ENCODE measurements at places on chromosomes 6 and 20.

DNA sequence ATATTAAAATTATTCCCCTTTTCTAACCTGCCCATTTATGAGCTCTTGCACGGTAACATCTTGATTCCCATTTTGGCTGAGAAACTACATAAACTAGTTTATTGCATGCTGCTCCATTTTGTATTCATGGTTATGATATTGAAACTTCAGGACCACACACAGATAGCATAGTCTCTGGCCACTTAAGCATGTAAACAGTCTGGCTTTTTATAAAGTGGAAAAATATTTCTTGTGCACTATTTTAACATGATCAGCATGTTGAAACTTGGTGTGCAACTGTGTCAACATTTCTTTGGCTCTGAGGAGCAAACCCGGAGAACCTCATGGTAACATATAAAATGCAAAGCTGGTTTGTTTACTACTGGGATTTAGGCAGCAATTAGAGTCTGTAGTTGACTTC is 70.7 kb downstream of the SLX4IP start:
- DNase-seq, result no peak

GRCh38 chr20:52439375-52439774 is 247.8 kb upstream of the ZFP64 start:
- DNase-seq, result no peak

DNA sequence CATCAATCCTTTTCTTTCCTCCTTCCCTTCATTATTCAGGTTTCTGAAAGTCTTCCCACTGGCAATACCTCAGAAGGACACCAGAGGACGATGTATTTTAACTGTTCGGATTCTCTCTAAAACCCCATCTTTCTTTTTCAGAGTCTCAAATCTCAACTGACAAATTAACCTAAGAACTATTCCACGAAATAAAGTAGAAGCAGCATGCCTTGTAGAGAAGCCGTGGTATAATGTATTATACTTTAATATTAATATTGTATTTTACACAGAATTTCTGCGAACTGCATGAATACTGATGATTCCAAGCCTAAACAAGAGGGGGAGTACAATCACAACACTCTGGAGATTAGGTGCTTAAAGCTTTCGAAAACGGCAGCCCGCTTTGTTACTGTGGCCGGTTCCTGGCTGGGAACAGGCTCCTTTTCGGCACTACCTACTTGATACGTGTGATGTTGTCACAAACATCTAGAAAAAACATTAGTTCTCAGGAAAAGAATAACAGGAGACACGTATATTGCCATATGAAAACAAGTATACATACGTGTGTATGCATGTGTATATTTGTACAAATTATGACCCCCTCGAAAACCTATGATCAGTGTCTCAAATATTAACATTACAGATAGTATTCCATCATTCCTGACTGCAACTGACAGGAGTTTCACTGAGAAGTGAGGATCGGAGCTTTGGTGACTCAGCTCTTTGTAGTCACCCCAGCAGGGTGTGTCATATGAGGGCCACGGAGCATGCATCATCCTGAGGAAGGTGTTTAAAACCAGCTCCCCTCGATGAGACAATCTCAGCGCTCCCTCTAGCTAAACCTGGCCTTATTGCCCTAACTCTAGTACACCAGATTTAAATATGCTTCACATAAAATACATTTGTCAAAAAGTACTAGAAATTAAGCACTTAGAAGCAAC is 319.7 kb upstream of the TCF21 start:
- peak; percentile 17 for DNase-seq

DNA sequence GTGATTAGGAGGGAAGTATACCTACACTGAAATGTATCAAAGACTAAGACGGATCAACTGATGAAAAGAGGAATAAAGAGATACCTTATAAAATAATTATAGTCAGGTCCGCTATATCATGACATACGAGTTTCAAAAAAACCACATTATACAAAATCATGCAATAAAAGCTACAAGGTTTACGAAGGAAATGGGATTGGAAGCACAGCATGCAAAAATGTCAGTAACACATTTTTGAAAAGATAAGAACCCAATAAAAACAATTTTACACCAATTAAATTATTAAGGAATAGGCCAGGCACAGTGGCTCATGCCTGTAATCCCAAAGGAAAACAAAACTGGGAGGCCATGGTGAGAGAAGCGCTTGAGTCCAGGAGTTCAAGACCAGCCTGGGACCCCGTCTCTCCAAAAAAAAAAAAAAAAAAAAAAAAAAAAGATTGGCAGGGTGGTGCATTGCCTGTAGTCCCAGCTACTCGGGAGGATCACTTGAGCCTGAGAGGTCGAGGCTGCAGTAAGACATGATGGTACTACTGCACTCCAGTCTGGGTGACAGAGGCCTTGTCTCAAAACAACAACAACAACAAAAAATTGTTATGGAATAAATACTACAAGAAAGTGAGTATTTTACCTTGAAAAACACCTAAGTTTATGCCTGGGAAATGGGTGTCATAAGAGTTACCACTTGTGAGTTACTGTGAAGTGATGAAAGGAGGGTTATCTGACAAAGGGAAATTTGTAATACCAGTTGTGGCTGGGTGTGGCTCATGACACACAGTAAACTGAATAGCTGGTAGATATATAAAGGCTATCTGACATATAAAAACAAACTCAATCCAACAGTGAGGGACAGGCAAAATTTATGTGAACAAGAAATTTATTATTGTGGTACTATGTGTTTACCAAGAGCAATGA is 45.2 kb downstream of the RANBP9 start:
- no peak for DNase-seq

DNA sequence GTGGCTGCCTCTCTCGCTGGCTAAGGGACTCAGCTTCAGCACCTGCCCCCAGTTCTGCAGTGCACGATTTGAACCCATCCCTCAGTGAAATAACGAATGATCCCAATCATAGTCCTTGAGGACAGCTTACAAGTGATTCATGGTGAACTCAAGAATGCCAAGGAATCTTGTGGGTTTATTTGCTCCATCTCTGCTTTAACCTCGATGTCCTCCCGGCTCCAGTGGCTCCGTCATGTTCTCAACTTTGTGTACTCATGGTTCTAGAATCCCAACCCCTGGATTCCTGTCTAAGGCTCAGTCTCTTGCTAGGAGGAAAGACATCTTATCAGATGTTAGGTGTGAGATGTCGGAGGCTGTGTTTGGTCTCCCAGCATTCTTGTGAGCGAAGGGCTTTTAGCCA is 29.0 kb upstream of the GTSF1L start:
- no peak for DNase-seq

DNA sequence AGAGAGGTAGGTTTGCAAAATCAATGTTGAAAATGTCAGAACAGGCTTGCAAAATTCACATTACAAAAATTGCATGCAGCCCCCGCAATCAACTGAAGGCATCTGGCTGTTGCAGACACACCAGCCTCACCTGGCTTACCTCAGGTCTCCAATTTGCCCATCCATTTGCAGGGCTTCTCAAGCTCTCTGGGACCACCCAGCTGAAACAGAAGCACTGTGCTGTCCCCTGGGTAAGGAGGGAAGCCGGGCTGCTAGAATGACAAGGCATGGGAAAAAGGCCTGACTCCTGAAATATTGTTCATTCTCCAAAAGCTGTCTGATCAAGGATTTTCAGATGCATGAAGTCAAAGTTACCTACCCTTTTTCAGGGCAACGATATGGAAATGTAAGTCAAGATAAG is 52.6 kb upstream of the CD93 start:
- DNase-seq, result no peak

- DNase-seq, result peak; percentile 88
Measured at GRCh38 chr20:47610247-47610944, 108.7 kb downstream of the NCOA3 start.

GRCh38 chr20:11957911-11958310 is 40.2 kb downstream of the BTBD3 start:
- no peak for DNase-seq

DNA sequence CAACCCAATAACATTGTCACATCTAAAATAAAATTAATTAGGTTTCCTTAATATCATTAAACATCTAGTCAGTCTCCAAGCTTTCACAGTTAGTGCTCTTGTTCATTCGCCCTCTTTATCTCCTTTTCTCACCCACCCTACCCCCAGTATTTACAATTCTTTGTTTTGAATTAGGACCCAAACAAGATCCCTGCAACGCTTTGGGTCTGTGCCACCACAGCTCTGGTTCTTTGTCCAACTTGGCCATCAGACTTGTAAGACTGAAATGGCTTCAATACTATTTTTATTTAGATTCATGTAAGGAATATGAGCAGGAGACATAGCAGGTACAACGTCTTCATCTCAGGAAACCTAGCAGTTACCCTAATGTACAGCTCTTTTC is 276.5 kb downstream of the CDKAL1 start:
- no peak for DNase-seq

GRCh38 chr6:148240861-148241477 is 101.7 kb upstream of the SASH1 start:
- no peak for DNase-seq

DNA sequence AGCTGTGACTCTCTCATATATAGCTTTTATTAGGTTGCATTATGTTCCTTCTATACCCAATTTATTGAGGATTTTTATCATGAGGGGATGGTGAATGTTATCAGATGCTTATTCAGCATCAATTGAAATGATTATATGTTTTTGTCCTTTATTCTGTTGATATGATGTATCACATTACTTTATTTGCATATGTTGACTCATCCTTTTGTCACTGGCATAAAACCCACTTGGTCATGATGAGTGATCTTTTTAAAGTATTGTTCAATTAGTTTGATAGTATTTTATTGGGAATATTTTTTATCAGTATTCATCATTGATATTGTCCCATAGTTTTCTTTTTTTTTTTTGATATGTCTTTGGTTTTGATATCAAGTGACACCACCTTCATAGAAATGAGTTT is 529.9 kb downstream of the MMUT start:
- DNase-seq, result no peak

DNA sequence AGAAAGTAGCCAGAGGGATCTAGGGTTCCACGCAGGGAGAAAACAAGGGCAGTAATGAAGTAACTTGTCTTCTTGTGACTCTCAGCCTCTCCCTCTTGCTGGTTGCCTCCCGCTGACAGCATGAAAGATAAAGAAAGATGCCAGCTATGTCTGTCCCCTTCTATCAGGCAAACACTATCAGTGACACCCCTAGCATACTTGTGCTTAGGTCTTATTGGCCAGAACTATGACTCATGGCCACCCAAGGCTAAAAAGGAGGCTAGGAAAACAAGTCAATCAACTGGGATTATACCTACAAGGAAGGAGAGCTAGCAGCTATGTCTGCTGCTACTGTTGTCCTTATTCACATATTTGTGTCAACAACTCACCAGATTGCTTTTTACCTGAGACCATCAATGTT is 206.8 kb upstream of the SOX4 start:
- DNase-seq, result no peak

DNA sequence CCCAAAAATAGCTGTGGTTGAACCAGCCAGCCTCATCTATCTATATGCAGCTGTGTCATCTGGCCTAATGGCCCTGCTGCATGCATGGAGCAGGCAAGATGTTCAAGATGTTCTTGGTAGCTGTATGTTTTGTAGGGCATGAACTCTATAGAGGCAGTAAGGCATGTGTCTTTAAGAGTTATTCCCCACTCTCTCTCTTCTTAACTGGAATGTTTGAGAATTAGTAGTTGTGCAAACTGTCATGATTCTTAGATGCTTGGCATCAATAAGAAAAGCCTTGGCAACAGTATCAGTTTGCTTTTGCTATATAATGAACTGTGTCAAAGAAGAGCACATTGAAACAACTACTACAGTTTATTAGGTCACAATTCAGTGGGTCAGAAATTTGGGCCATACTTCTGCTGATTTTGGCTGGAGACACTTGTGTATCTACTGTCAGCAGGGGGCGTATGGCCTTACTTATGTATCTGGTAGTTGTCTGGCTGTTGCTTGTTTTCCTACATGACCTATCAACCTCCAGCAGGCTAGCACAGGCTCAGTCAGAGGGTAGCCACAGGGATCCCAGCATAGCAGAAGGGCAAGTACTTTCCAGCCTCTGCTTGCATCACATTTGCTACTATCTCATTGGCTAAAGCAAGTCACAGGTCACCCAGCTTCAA is 56.1 kb upstream of the LAMP5 start:
- DNase-seq, result no peak

- DNase-seq, result no peak
Measured at GRCh38 chr20:53736757-53737395, 143.2 kb upstream of the ZNF217 start.

DNA sequence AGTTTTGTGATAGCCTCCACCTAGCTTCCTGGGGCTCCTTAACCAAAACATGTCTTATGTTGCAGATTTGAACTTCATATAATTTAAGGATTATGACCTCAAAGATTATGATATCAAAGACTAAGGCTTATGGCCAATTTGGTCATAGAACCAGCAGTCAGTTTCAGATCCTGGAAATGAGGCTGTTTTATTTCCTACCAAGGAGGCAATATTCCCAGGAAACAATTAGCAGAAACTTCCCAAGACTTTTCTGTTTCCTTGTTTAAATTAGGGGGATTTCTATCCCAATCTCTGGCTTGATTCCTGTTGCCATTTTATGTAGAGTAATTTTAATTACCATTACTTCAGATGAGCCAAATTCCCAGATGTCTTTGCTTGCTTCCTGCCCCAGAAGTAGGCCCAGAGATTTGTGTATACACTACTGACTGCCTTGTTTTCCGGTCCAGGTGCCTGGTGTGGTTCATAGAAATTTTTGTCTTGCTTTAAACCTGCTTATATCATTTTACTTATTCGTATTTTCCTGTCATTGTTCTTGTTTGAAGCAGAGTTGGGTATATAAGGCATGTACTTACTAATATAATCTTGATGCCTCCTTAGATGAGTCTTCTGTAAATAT is 119.2 kb upstream of the TMEM170B start:
- DNase-seq, result no peak

DNA sequence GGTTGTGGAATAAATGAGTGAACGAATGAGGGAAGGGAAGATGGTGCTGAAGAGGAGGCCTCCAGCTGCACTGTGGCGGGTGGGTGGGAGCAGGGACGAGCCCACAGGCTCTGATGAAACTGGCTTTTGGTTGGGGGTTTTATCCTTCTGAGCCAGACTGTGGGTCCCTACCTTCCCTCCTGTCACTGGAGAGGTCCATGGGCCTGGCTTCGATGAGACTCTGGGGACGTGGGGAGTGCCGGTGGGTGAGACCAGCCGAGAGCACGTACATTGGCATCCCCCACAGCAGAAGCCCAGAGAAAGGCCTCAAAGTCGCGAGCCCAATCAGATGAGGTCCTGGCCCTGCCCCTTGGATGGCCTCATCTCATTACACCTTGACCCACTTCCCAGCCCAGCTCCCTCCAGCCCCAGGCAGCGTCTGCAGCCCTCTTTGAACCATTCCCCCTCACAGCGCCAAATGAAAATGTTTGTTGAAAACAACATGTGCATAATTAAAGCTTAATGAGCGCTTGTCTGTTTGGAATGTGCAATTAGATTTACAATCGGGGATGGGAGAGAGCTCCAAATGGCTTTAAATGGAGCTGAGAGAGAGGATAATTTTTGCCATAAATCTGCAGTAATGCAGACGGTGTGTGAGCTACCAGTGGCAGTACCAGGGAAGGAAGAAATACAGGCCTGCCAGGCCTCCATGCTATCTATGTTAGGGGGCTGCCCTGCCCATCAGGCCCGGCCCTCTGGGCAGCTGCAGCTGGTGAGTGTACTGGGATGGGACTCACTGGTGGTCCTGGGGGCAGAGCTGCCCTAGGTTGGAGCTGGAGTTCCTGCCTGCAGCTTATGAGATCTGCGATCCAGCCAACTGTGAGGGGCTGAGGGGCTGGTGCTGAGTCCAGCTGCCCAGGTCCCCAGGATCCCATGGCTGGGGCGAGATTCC is 47.2 kb downstream of the TOX2 start:
- no peak for DNase-seq

Data from stimulated activated CD4-positive, alpha-beta T cell treated with anti-CD3 and anti-CD28 coated beads, Interleukin-4, amount 100 ng/mL, for 4 hours (primary cell).